Activated CD4-positive, alpha-beta T cell treated with anti-CD3 and anti-CD28 coated beads, Interleukin-2, amount 50 U/mL, for 1 hour (primary cell): ENCODE measurements at places on chromosomes 11 and 22.

- DNase-seq = no peak
These were observed 8.3 kb downstream of the RBM4 start for GRCh38 chr11:66646828-66647227.

- DNase-seq = no peak
These were observed 50.2 kb downstream of the CELF1 start for GRCh38 chr11:47502767-47503166.

DNA sequence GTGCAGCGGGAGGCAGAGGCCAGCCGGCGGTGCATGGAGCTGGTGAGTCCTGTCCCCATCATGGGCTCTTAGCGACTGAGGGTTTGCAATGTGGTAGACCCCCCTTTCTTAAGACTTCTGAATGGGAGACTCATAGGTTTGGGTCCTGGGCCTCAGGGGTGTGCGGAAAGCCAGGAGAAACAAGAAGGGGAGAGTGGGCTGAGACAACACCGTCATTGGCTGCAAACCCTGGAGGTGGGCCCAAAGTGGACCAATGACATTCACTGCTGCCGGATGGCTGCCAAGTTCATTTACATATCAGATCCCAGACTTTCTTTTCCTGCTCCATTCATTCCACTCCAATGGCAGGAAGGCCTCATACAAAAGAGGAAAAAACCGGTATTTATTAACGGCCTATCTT lies 213.3 kb downstream of the MYO18B start:
- no peak for DNase-seq

GRCh38 chr11:118152020-118152551 lies 537 bp downstream of the SCN4B start:
- DNase-seq = no peak

DNA sequence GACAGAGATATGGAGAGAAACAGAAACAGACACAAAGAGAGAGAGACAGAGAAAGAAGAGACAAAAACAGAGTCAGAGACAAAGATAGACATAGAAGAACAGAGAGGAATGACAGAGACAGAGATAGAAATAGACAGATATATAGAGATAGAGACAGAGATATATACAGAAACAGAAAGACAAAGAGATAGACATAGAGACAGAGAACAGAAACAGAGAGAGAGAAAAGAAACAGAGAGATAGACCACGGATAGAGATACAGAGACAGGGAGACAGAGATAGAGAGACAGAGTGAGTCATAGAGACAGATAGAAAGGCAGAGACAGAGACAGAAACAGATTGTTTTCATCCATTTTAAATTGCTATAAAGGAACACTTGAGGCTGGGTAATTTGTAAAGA lies 12.3 kb upstream of the MPEG1 start:
- no peak for DNase-seq

DNA sequence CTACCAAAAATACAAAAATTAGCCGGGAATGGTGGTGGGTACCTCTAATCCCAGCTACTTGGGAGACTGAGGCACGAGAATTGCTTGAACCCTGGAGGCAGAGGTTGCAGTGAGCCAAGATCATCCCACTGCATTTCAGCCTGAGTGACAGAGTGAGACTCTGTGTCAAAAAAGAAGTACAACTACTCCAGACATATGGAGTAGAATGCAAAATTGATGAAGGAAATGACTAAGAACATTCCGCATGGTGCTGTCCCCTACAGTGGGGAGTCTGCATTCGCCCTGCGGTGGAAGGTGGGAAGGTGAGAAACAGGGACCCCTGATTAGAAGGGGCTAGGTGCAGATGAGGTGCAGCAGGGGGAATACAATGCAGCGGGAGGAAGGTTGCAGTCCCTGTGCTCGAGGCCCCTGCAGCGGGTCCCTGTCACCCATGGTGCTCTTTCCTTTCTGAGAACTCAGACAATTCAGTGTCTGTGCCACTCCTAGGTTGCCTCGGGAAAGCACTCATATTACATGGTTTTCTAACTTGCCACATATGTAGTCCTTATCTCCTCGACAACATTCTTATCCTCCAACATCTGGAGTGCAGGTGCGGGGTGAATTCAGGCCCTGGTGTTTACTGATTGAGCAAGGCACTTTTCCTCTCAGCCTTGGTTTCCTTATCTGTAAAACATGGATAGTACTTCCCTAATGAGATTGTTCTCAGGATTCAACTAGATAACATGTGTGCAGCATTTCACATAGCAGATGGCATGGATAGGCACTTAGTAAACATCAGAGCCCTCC lies 5.2 kb downstream of the POLD4 start:
- DNase-seq = no peak
